ENCODE measurements at places on chromosomes 4 and X.

- no peak for DNase-seq
Observed at GRCh38 chrX:155031657-155032056, 5.0 kb downstream of the FUNDC2 start.

DNA sequence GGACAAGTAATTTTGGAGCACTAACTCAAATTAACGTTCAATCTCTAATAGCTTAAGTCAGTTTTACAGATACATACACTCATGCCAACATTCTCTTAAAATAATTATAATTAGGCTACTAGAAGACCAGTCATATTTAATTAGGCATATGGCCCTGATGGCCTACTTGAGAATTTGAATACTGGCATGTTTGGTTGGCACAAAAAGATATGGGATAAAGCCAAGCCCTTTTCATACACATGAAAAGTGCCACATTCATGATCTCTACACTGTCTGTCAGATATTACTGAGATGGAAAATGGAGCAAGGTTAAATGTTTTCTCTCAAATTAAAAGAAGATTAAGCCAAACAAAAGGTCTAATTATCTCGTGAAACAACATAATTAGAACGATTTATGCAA lies 1091.0 kb downstream of the C4orf33 start:
- no peak for DNase-seq

GRCh38 chrX:134603806-134604700 lies 54.2 kb downstream of the PLAC1 start:
- no peak for DNase-seq

DNA sequence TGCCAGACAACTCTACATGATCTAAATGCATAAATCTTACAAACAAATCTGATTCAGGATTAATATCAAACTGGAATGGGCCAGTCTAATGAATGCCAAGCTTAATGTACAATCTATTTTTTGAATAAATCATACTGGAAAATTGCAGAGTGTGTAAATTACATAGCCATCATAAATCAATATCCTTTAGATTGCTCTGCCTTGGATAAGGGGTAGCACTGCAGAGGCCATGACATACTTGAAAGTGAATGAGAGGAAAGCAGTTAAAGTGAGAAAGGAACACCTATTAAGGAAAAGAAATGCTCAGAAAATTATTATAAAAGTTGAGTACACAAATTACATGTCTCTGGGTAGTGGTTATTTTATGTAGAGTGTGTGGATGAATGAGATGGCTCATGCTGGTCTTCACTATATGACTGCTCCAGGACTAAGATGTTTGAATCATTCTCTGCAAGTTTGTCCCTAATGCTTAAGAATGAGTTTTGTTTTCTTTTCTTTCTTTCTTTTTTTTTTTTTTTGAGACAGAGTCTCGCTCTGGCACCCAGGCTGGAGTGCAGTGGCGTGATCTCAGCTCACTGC lies 100.2 kb downstream of the ADGRL3 start:
- no peak for DNase-seq

DNA sequence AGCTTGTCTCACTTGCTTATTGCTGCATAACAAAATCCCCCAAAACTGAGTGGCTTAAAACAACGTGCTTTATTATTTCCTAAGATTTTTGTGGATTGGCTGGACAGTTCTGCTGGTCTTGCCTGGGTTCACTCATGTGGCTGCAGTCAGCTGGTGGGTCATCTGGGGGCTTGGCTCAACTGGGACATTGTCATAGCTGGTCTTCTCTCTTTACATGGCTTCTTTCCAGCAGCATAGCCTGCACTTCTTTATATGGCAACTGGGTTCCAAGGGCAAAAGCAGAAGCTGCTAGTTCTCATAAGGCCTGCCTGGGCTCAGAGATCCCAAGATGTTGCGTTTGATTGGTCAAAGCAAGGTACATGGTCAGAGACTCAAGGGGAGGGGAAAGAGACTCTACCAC lies 33.7 kb upstream of the STAG2 start:
- no peak for DNase-seq
